ENCODE measurements at places on chromosomes 13 and 19. TPM values are rescaled to one million over a fixed set of nuclear protein-coding genes. Genes with fewer than 3 reads are reported as not detected.

GRCh38 chr13:103795892-103796478 lies 729.8 kb upstream of the SLC10A2 start:
- DNase-seq = no peak

DNA sequence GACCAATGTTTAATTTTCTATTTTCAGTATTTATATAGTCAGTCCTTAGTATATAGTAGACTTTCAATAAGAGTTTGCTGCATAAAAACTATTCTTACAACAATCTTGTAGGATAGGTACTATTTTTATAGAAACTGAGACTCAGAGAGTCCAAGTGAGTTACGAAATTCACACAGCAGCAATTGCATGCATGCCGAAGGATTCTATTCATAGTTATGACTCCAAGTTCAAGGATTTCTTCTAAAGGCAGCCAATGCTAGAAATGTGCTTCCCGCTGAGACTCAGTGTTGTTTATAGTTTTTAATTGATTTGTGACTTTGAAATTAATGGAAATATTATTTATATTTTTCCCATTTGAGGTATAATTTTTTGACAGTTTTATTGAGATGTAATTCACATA lies 62.7 kb upstream of the CSNK1A1L start:
- DNase-seq = no peak

DNA sequence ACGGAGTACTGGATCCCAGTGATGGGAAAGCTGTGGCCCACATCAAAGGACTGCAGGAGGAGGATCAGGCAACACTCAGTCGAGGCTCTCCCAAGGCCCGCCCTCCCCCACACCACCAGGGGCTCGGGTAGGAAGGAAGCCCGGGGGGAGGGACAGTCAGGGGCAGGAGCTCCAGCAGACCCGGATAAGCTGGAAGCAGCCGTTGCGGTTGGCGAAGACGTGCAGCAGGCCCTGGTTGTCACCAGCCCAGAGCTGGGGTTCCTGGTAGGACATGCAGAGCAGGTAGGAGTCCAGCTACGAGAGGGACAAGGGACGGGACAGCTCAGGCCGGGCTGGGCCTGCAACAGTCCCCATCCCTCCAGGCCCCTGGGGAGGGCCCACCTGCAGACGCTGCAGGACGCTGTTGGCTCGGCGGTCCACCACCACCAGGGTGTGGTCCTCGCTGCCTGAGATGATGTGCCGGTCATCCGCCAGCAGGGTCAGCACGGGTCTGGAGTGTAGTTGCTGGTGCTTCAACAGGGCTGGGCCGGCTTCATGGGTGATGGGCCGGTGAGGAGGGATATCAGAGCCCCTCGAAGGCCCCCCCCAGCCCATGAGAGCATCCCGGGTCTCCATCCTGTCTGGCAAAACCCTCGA lies 1.9 kb downstream of the GNG14 start:
- DNase-seq = no peak

- no peak for DNase-seq
Measured at GRCh38 chr19:4581666-4582553, 22.4 kb upstream of the SEMA6B start.

- no peak for DNase-seq
Measured at GRCh38 chr13:20128459-20128931, 32.4 kb downstream of the GJA3 start.

DNA sequence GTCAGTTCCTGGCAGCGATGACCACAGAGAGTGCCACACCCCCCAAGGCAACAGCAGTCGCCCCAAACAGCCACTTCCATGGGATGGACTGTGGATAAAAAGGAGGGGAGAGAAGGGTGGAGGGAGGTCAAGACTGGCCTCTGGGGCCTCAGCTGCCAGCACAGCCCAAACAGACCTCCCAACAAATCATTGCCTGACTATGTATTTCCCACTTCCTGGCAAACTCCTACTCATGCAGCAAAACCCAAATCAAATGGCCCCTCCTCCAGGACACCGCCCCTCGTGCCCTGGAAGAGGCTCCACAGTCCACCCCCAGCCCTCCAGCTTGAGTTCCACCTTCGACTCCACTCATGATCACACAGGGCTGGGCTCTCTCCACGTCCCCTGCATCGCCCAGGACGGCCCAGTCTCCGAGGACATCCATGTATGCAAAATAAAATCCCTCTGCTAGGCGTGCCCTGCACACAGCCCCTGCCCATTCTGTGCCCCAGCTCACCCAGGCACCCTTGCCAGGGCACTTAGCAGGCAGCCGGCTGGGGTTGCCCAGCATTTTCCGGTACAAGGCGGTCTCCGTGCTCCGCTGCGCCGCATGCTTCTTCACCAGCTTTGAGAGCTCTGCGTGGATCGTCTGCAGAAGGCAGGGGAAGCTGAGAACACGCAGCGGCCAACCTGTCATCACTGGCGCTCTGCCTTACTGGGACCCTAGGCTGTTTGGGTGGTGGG lies 10.5 kb upstream of the ELL start:
- DNase-seq = no peak

GRCh38 chr19:4639531-4640246 lies 373 bp downstream of the TNFAIP8L1 start:
- DNase-seq = no peak

- no peak for DNase-seq
Measured at GRCh38 chr19:3441089-3441985, 39.0 kb downstream of the SMIM24 start.

- DNase-seq = no peak
Measured at GRCh38 chr13:75797239-75797638, 161.1 kb downstream of the LMO7 start.

DNA sequence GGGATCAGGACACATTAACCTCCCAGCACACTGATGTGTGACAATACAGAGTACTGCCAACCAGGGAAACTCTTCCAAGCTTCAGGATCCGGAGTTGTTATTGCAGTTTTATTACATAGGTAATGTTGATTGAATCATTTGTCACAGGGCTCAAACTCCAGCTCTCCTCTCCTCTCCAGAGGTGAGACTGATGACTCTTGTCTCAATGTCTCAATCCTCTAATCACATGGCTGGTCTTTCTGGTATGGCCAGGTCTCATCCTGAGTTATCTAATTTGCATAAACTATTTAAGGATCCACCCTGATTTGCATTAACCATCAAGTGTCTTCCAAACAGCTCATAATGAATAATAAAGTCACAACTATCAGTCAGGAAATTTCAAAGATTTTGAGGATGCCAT lies 522.6 kb upstream of the PCDH9 start:
- no peak for DNase-seq

DNA sequence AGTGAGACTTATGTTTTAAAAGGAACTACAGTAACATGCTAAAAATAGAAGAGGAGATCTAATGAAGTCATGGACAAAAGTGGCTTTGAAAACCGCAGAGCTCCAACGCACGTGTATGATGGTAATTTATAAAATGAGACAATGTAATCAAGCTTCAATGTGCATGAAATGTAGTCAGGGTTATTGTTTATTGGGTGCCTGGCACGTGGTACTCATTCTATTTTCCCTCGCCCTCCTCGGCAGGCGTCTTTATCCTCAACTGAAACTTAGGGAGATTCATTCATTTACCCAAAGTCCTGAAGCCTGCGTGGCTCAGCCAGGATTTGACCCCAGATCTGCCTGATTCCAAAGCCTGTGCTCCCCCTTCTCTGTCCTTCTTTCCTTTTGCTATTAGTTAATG lies 79.8 kb downstream of the CHST8 start:
- no peak for DNase-seq

DNA sequence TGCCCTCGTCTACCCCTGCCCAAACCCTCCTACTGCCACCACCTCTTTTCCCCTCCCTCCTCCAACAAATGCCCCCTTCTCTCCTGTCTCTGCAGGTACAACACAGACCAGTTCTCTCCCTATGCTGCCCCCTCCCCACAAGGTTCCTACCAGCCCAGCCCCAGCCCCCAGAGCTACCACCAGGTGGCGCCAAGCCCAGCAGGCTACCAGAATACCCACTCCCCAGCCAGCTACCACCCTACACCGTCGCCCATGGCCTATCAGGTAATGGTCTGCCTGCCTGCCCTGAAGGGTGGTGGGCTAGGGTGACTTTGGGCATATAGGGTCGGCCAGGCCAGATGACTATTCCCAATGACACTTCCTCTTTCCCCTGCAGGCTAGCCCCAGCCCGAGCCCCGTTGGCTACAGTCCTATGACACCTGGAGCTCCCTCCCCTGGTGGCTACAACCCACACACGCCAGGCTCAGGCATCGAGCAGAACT lies 6.5 kb upstream of the TIMM50 start:
- DNase-seq = peak; percentile 80

- no peak for DNase-seq
Measured at GRCh38 chr19:10566658-10567410, 1.0 kb upstream of the KRI1 start.

DNA sequence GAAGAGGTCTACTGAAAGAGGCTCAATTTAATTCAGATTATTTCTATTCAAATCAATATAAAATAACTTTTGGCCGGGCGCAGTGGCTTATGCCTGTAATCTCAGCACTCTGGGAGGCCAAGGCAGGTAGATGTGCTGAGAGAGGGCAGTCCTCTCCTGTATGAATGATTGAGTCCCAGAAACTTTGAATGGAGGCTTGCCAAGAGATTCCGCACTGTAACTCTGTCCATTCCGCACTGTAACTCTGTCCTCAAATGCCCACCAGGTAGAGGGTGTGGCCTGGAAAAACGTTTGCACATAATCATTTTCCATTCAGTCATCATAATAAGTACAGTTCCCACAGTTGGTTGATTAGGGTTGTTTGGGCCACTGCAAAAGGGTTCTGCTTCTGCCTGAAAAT lies 274.7 kb upstream of the SOX21 start:
- DNase-seq = no peak

- no peak for DNase-seq
Measured at GRCh38 chr19:18029617-18030338, 21.8 kb downstream of the ARRDC2 start.

DNA sequence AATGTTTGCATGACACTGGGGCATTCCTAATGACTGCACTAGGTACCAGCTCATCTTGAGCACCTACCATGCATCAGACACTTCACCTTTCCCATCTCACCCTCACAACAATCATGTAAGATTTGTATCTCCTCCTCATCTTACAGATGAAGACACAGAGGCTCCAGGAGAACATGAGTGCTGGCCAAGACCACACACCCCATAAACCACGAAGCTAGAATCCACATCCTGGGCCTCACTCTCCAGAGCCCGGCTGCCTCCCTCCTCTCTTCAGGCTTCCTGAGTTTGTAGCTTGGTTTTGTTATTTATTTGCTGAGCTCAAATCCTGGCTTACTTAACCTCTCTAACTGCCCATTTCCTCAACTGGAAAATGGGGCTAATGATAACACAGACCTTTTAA lies 25.9 kb downstream of the FAM216B start:
- no peak for DNase-seq

DNA sequence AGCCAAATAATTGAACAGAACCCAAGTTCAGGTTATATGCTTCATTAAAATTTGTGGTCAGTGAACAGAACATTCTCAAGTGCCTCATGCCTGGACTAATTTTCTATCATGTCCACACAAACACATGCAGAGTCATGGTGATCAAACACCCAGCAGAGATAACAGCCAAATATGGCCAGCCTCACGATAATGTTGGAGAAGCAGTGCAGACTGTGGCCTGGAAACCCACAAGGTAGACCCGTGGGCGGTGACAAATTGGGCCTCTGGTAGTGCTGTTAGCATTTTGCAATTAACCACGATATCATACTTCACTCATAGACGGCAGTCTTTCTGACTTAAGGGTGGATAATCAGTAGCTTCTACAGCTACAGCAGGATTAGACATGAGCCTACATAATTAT lies 35.0 kb upstream of the VWA8 start:
- no peak for DNase-seq

DNA sequence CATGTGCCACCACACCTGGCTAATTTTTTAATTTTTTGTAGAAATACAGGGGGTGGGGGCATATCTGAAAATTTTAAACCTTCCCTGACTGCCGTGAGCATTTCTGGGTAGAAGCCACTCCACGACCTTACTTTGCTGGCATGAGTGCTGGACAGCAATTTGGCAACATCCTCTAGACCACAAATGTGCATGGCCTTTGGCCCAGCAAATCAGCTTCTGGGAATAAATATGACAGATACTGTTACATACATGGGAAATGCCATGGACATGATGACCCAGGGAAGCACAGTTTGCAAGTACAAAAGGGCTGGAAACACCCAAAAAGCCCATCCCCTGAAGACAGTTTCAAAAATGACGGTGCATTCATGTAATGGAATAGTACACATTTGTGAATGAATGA lies 3.2 kb upstream of the PVR start:
- no peak for DNase-seq

DNA sequence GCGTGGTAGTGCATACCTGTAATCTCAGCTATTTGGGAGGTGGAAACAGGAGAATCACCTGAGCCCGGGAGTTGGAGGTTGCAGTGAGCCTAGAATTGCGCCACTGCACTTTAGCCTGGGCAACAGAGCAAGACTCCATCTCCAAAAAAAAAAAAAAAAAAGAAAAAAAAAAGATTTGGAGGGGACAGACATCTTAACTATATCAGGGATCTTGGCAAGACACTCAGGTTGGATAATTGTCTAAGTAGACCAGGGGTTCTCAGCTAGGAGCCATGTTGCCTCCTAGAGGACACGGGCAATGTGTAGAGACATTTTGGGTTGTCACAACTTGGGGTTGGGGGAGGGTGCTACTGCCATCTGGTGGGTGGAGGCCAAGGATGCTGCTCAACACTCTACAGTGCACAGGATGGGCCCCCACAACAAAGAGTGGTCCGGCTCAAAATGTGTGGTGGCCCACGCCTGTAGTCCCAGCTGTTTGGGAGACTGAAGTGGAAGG lies 1.9 kb upstream of the ZNF580 start:
- DNase-seq = no peak

GRCh38 chr13:76387566-76387965 lies 498.6 kb downstream of the KCTD12 start:
- no peak for DNase-seq

DNA sequence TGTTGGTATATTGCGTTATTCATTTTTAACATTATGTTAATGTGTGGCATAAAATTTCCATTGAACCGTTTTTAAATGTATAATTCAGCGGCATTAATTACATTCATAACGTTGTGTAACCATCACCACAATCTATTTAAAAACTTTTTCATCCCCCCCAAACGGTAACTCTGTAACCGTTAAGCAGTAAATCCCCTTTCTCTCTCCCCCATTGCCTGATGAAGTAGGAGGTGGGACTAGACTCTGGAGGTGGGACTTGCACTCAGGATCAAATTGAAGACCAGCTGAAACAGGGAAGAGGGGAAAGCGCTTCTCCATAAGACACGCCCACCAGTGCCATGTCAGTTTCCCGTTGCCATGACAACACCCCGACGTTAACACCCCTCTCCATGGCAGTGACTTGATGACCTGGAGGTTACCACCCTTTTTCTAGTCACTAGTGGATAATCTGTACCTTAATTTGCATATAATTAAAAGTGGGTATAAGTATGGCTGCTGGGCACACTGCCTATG lies 16.8 kb downstream of the CLEC11A start:
- DNase-seq = no peak

- DNase-seq = no peak
Measured at GRCh38 chr19:39413911-39414608, 1.6 kb downstream of the PLEKHG2 start.

The RAP2A gene
- 37.5 TPM for total RNA-seq

The HNRNPA1L2 gene
- 11.6 TPM for total RNA-seq

The ZNF587 gene
- 48.2 TPM for total RNA-seq

The ZNF91 gene
- total RNA-seq = 110 TPM

The LILRB2 gene
- total RNA-seq = not detected

The MCF2L gene
- 46.9 TPM for total RNA-seq

The TDRD12 gene
- total RNA-seq = 0.24 TPM

The OR10H1 gene
- total RNA-seq = not detected

The ANGPTL4 gene
- total RNA-seq = 4.7 TPM

The SIGLEC9 gene
- total RNA-seq = not detected

The RASGRP4 gene
- total RNA-seq = not detected

The LENG8 gene
- total RNA-seq = 135 TPM

Data from type B pancreatic cell (in vitro differentiated cells).